ENCODE measurements at places on chromosomes 7 and 10.

DNA sequence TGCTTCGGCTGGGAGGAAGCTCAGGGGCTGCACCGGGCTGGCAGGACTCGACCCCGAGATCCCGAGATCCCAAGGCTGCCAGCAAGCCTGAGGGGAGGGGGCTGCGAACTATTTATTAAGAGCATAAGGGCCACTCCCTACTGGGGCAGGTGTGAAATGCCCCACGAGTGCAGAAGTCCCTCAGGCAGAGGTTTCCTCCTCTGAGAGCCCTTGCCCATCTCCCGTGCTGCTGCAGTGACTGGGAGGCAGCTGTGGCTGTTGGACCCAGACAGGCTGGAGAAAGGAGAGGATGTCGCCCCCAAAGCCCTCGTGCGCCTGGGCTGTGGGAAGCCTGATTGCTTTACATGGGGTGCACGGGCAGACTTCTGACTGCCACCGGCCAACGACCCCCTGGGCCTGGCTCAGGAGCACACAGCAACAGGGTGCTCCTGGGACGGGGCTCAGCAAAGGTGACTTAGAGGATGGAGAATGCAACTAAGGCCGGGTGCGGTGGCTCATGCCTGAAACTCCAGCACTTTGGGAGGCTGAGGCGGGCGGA, 39.8 kb downstream of the RGS10 start:
- no peak for ATAC-seq

DNA sequence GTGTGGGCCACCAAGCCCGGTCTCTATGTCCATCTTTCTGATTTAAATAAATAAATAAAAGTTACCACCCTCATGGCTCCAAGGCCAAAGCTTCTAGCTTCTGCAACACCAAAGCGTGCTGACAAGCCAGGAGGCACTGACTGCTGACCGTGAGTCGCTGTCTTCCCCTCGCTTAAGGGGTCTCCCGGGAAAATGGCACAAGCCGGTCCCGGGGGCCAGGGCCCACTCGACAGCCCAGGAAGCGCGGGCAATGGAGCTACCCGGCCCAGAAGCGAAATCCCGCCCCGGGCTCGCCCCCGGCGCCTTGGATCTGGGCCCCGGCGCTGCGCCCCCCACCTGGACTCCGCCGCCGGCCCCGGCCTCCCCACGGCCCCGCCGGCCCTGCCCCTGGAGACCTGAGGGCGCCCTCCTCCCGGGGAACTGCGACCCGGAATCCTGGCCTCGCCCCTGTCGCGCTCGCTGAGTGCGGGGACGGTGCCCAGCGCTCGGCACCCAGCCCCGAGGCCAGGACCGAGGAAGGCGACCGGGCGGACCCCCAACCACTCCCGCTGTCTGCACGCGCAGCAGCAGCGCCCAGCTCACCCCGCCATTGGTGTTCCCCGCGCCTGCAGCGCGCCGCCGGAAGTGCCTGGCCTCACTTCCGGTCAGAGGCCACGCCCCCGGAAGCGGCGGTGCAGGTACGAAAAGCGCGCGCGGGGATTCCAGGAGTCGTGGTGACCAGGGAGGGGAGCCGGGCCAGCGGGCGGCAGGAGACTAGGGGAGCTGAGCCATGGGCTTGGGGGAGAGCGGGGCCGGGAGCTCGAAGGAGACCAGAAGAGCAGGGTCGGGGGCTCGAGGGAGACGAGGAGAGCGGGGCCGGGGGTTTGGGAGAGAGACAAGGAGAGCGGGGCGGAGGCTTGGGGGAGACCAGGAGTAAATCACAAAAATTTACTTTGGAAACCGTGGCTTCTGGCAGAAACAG, at the start of the genes MRM2 and NUDT1:
Gene MRM2, minus strand, starts transcription at position 626 of the 961 bp plus-strand sequence. Its CDS starts 36 bp downstream, at position 590.
Gene NUDT1, plus strand, starts transcription at position 647 of the 961 bp plus-strand sequence. CDS start 2,349 bp downstream, outside the sequence.
- ATAC-seq, result peak; percentile 87

DNA sequence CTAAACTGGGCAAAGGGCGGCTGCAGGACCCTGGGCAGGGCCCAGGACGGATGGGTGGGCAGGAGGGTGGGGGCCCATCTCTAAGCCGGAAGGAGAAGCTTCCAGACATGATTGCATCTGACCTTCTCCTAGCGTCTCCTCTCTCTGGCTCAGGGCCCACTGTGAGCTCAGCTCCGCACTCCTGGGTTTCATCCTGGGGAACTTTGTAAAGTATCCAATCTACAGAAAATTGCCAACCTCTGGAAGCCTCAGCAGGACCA, 8.8 kb upstream of the RET start:
- ATAC-seq, result no peak

DNA sequence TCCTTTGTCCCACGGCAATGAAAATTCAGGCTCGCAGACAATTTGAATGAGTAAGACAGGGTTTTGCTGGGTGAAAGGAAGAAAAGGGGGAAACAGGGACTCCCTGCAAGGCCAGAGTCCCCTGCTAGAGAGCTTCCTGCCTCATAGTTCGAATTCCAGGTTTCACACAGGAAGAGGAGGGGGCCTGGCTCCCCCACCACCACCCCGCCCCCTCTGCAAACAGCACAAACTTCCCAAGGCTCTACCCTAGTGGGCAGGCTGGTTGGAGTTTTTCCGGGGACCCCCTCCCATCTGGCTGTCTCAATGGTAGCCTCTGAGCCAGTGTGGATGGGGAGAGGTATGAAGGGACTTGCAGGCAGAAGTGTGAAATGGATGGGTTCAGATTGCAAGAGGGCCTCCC, 57.4 kb upstream of the NEBL start:
- no peak for ATAC-seq

DNA sequence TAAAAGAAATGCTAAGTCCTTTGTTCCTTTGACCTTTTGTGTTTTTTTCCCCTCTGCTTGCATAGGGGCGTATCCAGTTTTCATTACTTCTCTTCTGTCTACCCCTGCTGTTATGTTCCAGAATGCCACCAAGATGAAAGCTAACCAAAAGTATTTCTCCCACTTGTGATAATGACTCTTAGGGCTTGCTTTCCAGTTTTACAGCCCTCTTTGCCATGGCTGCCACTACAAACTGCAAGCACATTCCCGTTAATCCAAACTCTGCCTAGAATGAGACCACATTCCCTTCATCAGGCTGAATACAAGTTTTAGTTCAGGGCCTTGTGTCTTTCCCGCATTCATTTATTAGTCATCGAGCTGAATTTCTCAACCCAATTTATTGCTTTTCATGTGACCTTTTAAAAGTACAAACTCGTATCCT, 23.6 kb upstream of the CD36 start:
- no peak for ATAC-seq
